ENCODE measurements at places on chromosomes 12 and 14. TPM values are rescaled to one million over a fixed set of nuclear protein-coding genes. Genes with fewer than 3 reads are reported as not detected.
A peak's percentile ranks its signal among the peaks of the same experiment; 100 is the strongest.

- no peaks in the 10 kb centered on the region for H3K36me3 ChIP-seq
- H3K4me1 ChIP-seq, result peaks cover 33% of the 10 kb centered on the region
- H3K27me3 ChIP-seq, result no peaks in the 10 kb centered on the region
- no peak overlapping the region for H3K4me3 ChIP-seq
- DNase-seq, result no peak
- peak overlapping the region; percentile 32 for H3K27ac ChIP-seq
Measured at GRCh38 chr12:89451841-89452251, 72.8 kb downstream of the GALNT4 start.

- no peak overlapping the region for H3K4me3 ChIP-seq
- H3K27ac ChIP-seq, result no peak overlapping the region
- no peaks in the 10 kb centered on the region for H3K36me3 ChIP-seq
Measured at GRCh38 chr14:75204116-75204515, 27.7 kb upstream of the TMED10 start.

DNA sequence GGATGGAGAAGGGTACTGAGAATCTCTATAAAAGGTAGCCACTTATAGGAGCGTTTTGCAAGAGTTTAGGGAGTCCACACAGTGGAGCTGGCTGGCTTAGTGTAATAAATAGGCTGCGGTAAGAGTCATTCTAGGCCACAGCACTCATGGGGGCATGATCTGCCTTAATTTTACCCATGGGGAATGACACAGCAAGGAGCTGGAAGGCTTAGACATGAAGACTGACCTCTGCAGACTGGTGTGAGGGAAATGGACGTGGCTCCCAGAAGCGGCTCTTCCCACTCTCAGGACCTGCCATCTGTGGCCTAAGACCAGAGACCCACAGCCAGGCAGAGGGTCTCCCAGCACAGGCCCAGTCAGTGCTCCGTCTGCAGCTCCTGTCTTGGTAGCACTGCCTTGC is 173.3 kb downstream of the PPM1H start:
- DNase-seq, result peak; percentile 41
- H3K4me1 ChIP-seq, result peaks cover 7% of the 10 kb centered on the region
- H3K27me3 ChIP-seq, result no peaks in the 10 kb centered on the region

GRCh38 chr12:76043377-76043776 is 11.8 kb upstream of the PHLDA1 start:
- H3K27me3 ChIP-seq, result no peaks in the 10 kb centered on the region
- H3K4me1 ChIP-seq, result no peaks in the 10 kb centered on the region
- no peak overlapping the region for H3K27ac ChIP-seq
- no peak overlapping the region for H3K4me3 ChIP-seq

- peaks cover 75% of the 10 kb centered on the region for H3K4me1 ChIP-seq
- peak overlapping the region; percentile 97 for H3K27ac ChIP-seq
- H3K27me3 ChIP-seq, result no peaks in the 10 kb centered on the region
- no peak overlapping the region for H3K4me3 ChIP-seq
- no peak for DNase-seq
Measured at GRCh38 chr14:77036484-77037214, 8.1 kb upstream of the IRF2BPL start.

- no peaks in the 10 kb centered on the region for H3K27me3 ChIP-seq
- H3K27ac ChIP-seq, result peak overlapping the region; percentile 88
- H3K36me3 ChIP-seq, result no peaks in the 10 kb centered on the region
- no peak for DNase-seq
Measured at GRCh38 chr12:122527478-122527944, 462 bp downstream of the KNTC1 start.

GRCh38 chr14:55301437-55302121 is 30.4 kb downstream of the FBXO34 start:
- H3K4me3 ChIP-seq, result no peak overlapping the region
- H3K27me3 ChIP-seq, result no peaks in the 10 kb centered on the region
- H3K27ac ChIP-seq, result peak overlapping the region; percentile 93

GRCh38 chr14:23360496-23360895 is 4.5 kb downstream of the EFS start:
- H3K27ac ChIP-seq, result no peak overlapping the region
- H3K27me3 ChIP-seq, result peaks cover 16% of the 10 kb centered on the region
- H3K4me3 ChIP-seq, result no peak overlapping the region
- no peaks in the 10 kb centered on the region for H3K36me3 ChIP-seq
- no peaks in the 10 kb centered on the region for H3K4me1 ChIP-seq
- no peak for DNase-seq

DNA sequence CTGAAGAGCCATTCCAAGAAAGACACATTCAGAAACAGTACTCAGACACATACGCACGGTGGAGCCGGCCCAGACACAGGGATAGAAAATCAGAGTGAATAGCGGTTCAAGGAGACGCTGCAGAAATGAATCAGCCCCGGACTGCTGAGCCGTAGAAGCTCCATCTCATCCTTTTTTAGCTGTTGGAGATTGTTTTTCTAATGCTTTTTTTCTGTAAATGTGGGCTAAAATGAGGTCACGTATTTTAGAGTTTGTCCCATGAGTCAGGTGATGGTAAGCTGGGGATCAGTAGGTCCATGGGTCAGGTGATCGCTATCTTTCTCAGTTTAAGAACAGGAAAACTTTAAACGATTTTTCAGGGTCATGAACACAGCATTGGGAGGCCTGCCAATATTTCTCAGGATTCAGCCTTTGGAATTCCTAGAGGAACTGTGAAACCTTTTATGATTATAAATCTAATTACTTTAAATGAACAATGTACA is 202.4 kb downstream of the ITPR2 start:
- no peaks in the 10 kb centered on the region for H3K36me3 ChIP-seq
- H3K27me3 ChIP-seq, result no peaks in the 10 kb centered on the region
- H3K27ac ChIP-seq, result no peak overlapping the region

The PLEKHD1 gene
- total RNA-seq, result 0.04 TPM

GRCh38 chr12:103799857-103800771 is 40.9 kb downstream of the NT5DC3 start:
- peaks cover 34% of the 10 kb centered on the region for H3K4me1 ChIP-seq
- H3K27me3 ChIP-seq, result no peaks in the 10 kb centered on the region
- peak overlapping the region; percentile 93 for H3K27ac ChIP-seq
- H3K36me3 ChIP-seq, result no peaks in the 10 kb centered on the region
- peak overlapping the region; percentile 30 for H3K4me3 ChIP-seq
- DNase-seq, result peak; percentile 77

GRCh38 chr14:24366721-24367513 is 1.1 kb upstream of the NFATC4 start:
- DNase-seq, result peak; percentile 73
- peaks cover 10% of the 10 kb centered on the region for H3K4me1 ChIP-seq
- peaks cover 46% of the 10 kb centered on the region for H3K27me3 ChIP-seq
- peak overlapping the region; percentile 53 for H3K4me3 ChIP-seq
- peak overlapping the region; percentile 84 for H3K27ac ChIP-seq
- H3K36me3 ChIP-seq, result no peaks in the 10 kb centered on the region

DNA sequence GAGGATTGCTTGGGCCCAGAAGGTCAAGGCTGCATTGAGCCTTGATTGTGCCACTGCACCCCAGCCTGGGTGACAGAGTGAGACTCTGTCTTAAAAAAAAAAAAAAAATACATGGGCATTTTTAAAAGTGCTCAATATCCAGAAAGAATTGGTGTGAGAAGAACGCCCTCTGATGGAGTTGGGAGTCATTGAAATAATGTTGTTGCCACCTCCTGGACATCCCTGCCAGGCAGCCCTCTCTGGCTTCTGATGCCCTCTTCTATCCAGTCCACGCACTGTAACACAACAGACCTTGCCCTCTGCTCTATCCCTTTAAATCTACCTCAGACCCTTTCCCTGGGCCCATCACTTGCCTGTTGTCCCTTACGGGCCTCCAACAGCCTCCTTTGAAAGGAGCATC is 4.9 kb downstream of the PTGDR start:
- no peak for DNase-seq
- no peaks in the 10 kb centered on the region for H3K36me3 ChIP-seq
- no peaks in the 10 kb centered on the region for H3K4me1 ChIP-seq

GRCh38 chr12:14731821-14732220 is 35.4 kb upstream of the GUCY2C start:
- H3K27ac ChIP-seq, result no peak overlapping the region
- no peaks in the 10 kb centered on the region for H3K36me3 ChIP-seq
- no peak overlapping the region for H3K4me3 ChIP-seq
- no peak for DNase-seq
- H3K27me3 ChIP-seq, result no peaks in the 10 kb centered on the region
- H3K4me1 ChIP-seq, result no peaks in the 10 kb centered on the region

DNA sequence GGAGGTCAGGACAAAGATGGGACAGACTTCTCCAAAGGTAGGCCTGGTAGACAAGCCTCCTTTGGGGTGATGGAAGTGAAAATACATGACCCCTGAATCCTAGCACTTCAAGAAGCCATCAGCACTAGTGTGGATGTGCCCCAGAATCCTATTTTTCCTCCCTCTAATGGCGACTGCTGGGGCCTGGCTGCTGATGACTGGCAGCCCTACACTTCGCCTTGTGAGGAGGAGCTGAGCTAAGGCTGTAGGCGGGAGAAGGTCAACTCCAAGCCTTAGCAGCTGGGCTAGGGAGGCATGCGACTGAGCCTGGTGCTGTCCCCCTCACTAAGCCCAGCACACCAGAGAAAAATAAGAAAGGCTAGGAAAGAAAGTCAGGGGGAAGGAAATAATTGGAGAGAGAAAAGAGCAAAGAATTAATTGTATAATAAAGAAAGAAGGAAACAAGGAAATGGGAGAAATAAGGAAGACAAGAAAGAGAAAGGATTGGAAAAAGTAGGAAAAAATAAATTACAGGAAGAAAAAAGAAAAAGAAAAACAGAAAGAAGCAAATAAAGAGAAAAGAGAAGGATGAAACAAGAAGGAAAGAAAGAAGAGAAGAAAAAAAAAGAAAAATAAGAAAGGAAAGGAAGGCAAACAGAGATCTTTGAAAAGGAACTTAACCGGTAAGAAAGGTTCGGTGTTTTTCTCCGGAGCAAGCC is 4.7 kb upstream of the HOXC10 start:
- H3K4me3 ChIP-seq, result peak overlapping the region; percentile 25
- H3K4me1 ChIP-seq, result peaks cover 26% of the 10 kb centered on the region
- H3K27me3 ChIP-seq, result peaks cover 33% of the 10 kb centered on the region
- peak overlapping the region; percentile 99 for H3K27ac ChIP-seq

- H3K36me3 ChIP-seq, result no peaks in the 10 kb centered on the region
- no peak for DNase-seq
- no peaks in the 10 kb centered on the region for H3K27me3 ChIP-seq
- peaks cover 4% of the 10 kb centered on the region for H3K4me1 ChIP-seq
Measured at GRCh38 chr12:105348561-105348960, 18.1 kb downstream of the C12orf75 start.

DNA sequence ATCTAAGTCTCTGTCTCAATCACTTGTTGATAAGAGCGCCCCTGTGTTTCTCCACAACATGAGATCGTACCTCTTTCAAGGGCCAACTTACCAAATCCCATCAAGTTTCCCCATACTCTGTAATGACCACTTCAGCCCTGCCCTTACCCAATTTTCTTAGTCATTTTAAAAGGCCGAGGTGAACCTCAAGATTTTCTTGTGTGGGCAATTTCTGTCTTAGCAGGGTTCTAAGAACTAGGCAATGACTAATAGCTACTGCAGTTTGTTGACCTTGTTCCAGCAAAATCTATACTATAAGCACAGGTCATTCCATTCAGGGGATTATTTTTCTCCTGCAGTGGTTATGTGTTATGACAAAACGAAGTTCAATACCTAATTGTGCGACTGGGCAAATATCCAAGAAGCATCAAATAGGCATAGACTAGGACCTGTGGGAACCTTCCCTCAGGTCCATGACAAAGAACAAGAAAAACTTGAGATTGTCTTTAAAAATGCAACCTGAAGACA is 359.8 kb downstream of the PCNX1 start:
- no peak overlapping the region for H3K27ac ChIP-seq
- H3K27me3 ChIP-seq, result no peaks in the 10 kb centered on the region
- H3K4me1 ChIP-seq, result no peaks in the 10 kb centered on the region
- DNase-seq, result no peak

The LRRK2 gene
- 10.7 TPM for total RNA-seq

The TIGAR gene
- total RNA-seq, result 8.3 TPM

DNA sequence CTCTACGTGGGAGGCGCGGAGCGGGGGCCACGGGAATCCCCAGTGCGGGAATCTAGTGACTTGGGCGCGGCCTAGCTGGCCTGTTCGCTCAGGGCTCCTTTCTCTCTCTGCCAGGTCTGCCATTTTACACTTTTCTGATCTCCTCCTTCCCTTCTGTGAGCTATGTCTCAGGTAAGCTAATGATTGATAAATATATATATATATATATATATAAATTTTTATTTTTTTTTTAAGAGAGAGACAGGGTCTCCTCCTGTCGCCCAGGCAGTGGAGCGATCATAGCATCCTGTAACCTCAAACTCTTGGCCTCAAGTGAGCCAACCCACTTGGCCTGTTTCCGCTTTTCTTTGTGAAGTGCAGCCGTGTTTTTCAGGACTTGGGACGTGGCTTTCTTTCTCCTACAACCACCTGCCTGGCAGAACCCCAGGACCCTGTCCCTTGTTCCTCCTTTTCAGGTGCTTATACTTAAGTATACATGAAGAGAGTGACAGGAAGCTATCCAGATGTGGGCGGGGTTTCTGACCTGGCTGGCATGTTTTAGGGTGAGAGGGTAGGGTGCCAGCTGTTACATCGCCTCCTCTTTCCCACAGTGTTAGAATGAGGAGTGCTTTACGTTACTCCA is 547 bp downstream of the ZNF140 start:
- H3K27ac ChIP-seq, result peak overlapping the region; percentile 95
- H3K27me3 ChIP-seq, result no peaks in the 10 kb centered on the region
- H3K36me3 ChIP-seq, result peaks cover 18% of the 10 kb centered on the region
- no peak for DNase-seq

The PLEKHG3 gene
- 10.4 TPM for total RNA-seq

DNA sequence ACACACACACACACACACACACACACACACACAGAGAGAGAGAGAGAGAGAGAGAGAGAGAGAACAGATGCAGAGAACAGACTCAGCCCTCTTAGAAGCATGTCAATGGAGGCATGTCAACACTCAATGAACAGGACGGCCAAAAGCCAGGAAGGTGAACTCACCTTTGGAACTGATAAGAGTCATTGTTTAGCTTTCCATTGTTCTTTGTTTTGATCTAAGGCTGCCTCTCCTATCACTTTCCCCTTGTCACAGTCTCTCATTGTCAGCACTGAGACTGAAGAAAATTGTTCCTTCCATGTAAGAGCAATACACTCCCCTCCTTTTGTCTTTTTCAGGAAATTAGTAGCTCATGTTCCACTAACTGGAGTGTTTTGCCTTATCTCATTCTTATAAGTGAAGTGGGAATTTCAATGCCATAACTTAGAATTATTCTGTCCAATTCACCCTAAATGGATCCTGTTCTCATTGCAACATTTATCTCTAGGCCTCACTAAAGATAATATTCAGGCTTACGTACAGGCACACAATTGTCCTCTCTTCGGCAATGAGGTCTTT is 218.0 kb downstream of the DUSP6 start:
- H3K36me3 ChIP-seq, result no peaks in the 10 kb centered on the region
- H3K27me3 ChIP-seq, result no peaks in the 10 kb centered on the region
- DNase-seq, result no peak
- no peak overlapping the region for H3K4me3 ChIP-seq
- H3K4me1 ChIP-seq, result peaks cover 9% of the 10 kb centered on the region

The TRPV4 gene
- not detected for total RNA-seq

DNA sequence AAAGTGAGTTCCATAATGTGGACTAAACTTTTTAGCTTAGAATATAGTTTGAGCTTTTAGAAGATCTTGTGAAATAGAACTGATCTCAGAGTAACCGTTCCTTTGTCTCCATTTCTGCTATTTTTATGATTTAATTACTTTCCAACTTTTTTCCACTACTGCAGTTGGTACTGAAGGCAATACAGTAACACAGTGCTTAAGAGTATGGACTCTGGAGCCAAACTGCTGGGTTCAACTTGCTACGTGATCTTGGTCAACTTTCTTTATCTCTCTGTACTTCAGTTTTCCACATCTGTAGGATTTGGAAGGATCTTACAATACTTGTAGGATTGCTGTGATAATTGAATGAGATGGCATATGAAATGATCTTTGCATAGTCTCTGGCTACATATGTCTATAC is 40.9 kb downstream of the ATXN7L3B start:
- H3K4me1 ChIP-seq, result no peaks in the 10 kb centered on the region
- H3K4me3 ChIP-seq, result no peak overlapping the region
- H3K27me3 ChIP-seq, result no peaks in the 10 kb centered on the region

The NXPH4 gene
- total RNA-seq, result not detected

The TM7SF3 gene
- 13.6 TPM for total RNA-seq

Measured in gastrocnemius medialis (tissue), 4 donors.